ENCODE measurements at places on chromosomes 11 and 22.

GRCh38 chr11:10568486-10568941, at the start of gene LYVE1:
LYVE1 (minus strand) TSS chr11:10568665; CDS start chr11:10568532, 133 bp downstream.
- no peak for DNase-seq

GRCh38 chr22:23158516-23159290, 13.4 kb downstream of the RAB36 start:
- DNase-seq: no peak

DNA sequence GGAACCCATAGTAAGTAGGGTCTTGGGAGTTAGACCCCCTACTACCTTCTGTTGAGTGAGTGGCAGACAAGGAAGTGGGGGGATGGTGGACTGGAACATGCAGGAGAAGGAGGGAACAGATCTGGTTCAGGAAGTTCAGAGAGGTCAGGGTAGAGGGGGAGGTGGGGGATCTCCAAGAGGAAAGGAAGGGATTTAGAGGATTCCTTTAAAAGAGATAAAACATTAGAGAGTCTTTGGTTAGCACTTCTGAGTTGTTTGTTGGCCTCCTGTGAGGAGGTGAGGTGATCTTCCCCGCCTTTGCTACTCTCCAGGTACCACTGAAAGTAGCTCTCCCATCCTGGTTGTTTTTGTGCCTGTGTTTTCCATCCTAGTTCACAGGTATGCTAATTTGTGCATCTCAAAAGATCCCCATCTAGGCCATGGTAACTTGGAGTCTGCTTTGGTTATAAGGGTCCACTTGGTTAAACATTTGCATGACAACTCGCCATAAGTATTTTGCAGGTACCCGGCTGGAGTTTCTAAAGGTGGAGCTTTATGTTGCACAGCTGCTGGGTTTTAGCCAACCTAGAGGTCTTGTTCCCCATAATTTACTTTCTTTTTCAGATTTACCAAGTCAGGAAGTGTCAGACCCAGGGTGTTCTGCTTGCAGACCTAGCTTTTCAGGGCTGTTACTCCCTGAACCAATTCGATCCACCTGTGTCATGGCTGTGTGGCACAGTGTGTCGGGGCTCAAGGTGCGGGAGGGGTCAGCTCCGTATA, 79.3 kb upstream of the SORL1 start:
- no peak for DNase-seq

DNA sequence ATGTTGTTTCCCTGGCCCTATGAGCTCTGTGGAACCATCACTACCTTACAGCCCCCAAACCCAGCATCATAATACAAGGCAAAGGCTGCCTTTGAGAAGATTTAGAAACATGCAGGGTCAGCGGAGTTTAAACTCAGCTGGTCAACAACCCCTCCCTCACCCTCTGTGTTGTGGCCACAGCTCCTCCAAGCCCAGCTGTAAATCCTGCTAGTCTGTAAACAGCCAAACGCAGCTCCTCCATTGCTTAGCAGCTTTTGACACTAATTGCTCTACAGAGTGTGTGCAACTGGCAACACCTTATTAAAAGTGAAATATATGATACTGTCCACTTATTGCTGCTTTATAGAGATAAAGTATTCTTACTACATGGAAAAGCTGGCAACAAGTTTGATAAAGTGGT, 29.1 kb downstream of the OPCML start:
- DNase-seq: no peak

DNA sequence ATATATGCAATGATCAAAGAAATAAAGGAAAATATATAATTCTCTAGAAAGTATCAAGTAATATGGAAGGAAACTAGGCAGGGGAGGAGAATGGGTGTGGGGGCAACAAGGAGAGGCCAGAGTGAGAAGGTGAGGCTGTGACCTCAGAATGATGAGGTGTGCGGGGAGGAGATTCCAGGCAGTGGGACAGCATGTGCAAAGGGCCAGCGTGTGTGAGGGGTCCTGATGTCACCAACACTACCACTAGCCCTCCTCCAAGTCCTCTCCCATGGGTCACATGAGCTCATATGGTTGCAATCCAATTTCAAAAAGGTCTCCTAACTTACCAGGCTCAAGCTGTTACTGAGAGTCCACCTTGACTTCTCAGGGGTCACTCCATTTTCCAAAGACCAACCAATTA, 463.9 kb downstream of the MN1 start:
- DNase-seq: no peak

GRCh38 chr11:9385327-9385899, 961 bp downstream of the IPO7 start:
- DNase-seq: peak; percentile 45

DNA sequence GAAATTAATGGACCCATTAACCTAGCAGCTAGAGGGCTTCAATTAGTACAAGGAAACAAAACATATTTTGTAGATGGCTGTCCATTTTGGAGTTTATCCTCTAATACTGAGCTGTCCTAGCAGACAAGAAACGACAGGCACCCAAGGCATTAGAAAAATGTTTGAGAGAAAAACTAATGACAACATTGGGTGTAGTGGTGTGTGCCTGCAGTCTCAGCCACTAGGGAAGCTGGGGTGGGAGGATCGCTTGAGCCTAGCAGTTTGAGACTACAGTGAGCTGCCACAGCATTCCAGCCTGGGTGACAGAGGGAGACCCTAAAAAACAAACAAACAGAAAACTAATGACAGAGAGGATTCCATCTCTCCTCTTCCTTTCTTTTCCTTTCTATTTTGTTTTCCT, 1.5 kb downstream of the A4GALT start:
- peak; percentile 46 for DNase-seq

- no peak for DNase-seq
Observed at GRCh38 chr11:11989774-11990744, 18.4 kb downstream of the DKK3 start.

- DNase-seq: no peak
Observed at GRCh38 chr22:27537501-27537900, 264.1 kb downstream of the MN1 start.

- DNase-seq: no peak
Observed at GRCh38 chr11:119752946-119753345, 23.9 kb upstream of the NECTIN1 start.

- DNase-seq: no peak
Observed at GRCh38 chr22:36701965-36702621, 1.5 kb downstream of the CACNG2 start.

DNA sequence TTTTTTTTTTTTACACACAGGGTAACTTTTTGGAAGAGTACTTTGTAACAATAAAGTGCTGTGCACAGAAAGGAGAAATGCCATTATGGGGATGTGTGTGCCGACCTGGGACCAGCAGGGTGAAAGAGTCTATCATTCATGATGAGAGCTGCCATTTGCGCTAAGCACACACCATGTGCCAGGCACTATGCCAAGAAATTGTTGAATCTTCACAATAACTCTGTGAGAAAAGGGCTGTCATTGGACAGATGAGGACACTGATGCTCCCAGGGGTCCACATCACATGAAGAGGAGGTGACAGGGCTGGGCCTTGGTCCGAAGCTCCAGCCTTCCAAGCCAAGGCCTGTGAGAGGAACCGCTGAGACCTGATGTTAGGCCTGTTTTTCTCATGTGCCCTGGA, 5.6 kb downstream of the DUSP18 start:
- DNase-seq: no peak

DNA sequence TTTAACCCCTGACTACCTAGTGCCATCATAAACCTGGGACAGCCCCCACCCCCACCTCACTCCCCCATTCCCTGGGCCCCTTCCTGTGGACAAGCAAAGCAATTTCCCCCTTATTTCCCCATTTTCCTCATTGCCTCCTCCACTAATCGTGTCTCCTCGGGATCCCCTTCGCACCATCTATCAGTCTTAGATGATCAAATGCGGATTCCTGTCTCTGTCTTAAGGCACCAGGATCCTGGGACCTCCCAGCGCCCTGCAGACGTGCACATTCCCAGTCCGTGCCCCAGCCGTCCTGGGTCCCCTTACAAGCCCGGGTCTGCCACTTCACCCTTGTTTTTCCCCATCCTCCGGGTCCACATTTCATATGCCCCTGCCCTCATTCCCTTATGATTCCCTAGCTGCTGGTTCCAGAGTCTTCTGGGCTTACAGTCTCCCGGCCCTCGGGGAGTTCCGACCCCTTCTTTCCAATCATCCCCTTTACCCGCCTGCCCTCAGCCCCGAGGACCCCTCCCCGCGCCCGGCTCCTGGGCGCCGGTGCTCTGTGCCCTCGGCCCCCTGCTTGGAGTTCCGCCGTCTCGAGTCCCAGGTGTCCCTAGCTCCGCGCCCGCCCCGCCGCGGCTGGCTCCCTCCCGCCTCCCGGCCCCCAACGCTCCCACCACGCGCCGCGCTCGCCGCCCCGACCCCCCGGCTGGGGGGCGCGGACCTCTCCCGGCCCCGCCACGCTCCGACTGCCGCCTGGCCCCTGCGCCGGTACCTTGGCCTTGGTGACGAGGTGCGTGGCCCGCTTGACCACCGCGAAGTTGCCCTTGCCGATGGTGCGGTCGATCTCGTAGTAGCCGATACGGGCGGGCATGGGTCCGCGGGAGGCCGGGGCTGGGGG, 599 bp downstream of the SIK3 start:
- peak; percentile 56 for DNase-seq

DNA sequence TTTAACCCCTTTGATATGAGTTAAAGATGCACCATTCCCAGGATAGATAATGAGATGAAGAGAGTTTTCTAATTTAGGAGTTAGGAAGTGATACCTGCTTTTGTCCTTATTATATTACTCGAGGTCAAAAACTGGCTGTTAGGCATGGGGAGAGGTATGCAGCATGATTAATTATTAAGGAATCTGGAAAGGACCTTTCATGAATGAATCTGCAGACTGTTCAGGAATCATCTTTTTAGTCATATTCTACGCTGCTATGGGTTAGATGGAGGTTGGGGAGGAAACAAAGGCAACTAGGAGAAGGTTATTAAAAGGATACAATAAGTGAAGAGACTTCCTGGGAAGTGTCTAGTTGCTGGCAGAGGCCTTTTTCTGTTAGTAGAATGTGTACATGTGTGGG, 492.4 kb upstream of the CCDC90B start:
- no peak for DNase-seq

- no peak for DNase-seq
Observed at GRCh38 chr22:19059481-19060278, 62.5 kb downstream of the DGCR2 start.

GRCh38 chr11:129852125-129852740, 36.6 kb downstream of the TMEM45B start:
- no peak for DNase-seq

GRCh38 chr11:8017894-8018483, 30.9 kb downstream of the EIF3F start:
- no peak for DNase-seq

- peak; percentile 43 for DNase-seq
Observed at GRCh38 chr11:107882095-107882820, 23.7 kb upstream of the SLC35F2 start.

GRCh38 chr22:44623771-44624510, 78.1 kb upstream of the PRR5 start:
- DNase-seq: peak; percentile 38

- no peak for DNase-seq
Observed at GRCh38 chr11:108685419-108686130, 20.7 kb downstream of the DDX10 start.

DNA sequence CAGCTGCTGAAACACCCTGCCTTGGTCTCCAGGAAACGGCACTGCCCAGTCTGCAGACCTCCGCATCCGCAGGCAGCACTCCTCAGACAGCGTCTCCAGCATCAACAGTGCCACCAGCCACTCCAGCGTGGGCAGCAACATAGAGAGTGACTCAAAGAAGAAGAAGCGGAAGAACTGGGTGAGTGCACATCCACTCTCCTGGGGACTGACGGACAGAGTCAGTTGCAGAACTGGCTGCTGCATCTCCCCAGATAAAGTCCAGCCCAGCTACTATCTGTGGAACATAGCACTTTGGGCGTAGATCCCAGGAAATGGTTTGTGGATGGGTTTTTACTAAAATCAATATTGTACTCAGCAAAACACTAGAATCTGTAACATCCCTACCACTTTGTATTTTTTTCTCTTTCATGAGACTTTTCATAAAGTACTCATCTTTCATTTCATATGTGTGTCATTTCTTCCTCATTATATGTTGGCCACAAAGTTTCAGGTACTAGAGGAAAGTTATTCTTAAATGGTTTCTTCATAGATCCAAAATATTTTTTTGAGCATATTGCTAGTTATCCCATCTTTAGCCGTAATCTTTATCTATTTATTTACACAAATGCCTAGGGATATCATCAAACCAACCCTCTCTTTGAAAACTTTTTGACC, 80.1 kb downstream of the DBX1 start:
- DNase-seq: peak; percentile 87

DNA sequence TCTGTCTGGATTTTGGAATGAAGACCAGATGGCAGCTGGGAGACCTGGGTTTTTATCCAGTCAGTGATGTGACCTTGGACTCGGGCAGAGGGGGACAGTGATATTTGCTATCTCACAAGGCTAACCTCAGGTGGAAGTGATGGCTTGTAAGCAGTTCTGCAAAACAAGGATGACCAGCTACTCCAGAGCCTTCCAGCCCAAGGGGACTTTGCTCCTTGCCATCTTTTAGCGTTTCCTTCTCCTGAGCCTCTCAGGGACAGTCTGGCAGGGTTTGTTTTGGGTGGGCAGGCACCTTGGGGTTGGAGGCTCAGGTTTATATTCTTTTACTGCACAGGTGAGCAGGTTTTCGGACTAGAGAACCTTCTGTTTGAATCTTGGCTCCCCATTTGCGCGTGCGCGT, 9.5 kb upstream of the OSBP2 start:
- no peak for DNase-seq

- no peak for DNase-seq
Observed at GRCh38 chr22:46972901-46973831, 210.7 kb downstream of the TBC1D22A start.

DNA sequence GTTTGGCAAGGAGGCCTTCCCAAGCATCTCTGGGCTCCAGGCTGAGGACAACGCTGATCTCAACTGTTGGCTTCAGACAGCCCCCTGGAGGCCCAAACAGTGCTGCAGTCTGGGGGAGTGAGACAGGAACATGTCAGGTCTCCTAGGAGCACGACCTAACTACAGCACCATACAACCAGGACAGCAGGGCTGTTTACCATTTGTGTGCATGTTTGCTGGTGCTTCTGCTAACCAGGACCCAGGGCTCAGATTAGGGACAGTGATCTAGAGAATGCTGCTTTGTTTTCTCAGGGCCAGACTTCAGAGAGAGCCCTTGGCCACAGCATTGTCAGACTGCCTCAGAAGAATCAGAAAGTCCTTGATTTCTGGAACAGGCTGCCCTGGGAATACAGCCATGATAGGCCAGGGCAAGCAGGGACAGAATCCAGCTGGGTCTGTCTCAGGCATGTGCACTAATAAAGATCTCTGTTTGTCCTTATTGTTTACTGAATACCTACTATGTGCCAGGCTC, 126.5 kb downstream of the VPREB1 start:
- DNase-seq: peak; percentile 19

GRCh38 chr11:102341844-102342318, 5.1 kb upstream of the BIRC2 start:
- DNase-seq: peak; percentile 95

DNA sequence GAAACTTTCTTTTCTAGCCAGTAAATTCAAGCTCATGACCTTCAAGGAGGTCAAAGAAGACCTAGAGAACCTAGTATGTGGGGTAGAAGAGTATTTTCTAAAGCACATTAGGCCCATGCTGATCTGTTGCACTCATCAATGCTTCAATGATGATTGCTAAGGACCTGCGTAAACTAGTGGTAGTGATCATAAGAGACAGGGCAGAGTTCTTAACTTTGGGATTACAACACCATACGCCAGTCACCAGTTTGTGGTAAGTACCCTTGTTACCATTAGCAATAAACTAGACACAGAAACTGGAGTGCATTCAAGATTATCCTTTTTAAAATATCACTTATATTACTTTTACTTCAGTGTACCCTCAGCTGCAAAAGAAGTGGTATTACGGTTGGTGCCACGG, 490.3 kb downstream of the BUD13 start:
- DNase-seq: no peak
